ENCODE measurements at places on chromosomes 3 and 15.

- no peak for DNase-seq
Observed at GRCh38 chr3:108093021-108093420, 2.2 kb upstream of the CD47 start.

DNA sequence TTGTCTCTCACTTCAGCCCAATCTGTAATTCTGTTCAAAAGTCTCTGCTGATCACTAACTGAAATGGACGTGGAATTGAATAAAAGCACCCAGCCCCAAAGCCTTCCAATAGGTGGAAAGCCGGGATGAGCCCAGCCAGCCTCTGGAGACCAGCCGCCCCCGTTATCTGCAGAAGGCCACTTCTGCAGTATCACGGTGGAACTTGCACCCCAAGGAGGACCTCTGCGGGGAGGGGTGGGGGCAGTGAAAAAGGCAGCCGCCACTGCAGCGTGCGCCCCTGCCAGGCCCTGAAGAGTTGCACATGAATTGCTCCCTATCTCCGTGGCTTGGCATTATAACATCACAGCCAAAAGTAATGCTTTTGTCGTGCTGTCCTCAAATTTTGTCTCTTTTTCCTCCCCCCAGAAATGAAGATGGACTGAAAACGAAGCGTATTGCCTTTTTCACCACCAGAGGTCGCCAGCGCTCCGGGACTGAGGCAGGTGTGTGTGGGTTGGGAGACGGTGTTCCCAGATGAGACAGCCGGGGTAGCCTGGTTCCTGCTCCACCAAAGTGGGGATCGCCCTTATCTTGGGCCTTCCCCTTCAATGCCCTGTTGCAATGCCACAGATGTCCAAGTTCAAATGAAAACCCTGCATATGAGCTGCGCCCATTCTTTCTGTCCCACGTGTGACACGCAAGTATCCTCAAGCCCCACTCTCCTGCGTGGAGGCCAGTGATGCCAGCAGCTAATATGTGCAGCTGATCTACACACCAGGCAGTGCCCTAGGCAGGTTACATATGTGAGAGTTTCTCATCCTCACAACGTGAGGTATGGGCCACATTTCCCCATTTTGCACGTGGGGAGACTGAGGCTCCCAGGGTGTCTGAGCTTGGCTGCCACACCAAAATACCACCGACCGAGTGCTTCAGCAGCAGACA is 96.0 kb downstream of the LRRK1 start:
- DNase-seq, result no peak

DNA sequence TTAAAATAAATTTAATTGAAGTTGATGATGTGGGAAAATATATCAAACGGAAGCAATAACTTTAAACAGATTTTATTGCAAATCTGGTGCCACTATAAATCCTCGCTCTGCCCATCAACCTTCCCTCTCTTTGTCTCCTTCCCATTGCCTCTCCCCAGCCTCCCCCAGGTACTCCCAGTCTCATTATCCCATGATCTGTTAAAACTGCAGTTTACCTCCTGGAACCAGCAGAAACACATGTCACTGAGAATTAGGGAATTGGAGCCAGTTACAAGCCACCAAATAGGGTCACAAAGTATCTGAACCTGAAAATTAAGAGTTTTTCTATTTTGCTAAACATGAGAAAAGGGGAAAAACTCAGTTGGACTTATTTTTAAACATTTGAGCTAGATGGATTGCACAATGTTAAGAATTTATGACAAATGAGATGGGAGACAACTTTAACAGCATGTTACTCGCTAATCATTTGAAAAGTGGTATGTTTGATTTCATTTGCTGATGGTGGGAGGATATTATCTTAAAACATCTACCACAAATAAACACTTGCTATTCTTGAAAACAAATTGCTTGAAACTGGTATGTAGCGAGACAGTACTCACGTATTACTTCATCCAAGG is 2.4 kb downstream of the PLCH1 start:
- DNase-seq, result no peak

DNA sequence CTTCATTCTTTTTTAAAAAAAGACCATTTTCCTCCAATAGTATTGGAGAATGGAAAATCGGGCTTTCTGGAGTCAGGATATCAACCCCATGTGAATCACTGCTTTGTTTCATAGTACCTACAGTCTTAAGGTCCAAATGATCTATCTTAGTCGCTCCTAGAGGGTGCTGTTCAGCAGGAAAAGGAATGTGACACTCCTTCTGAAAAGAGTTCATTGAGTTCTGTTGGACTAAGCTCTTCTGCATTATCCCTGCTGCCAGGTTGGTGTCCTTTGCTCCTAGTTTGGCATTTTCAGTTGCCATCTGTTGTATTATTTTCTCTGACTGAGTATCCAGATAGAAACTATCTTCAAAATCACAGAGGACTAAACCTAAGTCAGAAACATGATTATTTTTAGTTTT is 57.2 kb downstream of the POLQ start:
- no peak for DNase-seq

DNA sequence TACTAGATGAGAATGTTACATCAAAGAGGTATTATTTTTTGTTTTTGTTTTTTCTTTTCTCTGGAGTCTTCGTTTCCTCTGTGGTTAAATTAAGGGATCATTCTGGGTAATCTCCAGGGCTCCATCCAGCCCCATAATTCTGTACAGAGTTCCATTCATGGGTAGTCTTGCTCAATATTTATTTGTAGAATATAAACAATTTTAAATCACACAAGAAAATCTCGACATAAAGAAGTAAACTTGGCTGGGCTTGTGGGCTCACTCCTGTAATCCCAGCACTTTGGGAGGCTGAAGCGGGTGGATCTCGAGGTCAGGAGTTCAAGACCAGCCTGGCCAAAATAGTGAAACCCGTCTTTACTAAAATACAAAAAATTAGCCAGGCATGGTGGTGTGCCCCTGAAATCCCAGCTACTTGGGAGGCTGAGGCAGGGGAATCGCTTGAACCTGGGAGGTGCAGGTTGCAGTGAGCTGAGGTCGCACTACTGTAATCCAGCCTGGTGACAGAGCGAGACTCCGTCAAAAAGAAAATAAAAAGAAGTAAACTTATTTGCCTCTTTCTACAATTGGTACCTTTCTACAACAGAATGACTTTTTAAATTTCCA is 166.8 kb upstream of the TGFBR2 start:
- no peak for DNase-seq

DNA sequence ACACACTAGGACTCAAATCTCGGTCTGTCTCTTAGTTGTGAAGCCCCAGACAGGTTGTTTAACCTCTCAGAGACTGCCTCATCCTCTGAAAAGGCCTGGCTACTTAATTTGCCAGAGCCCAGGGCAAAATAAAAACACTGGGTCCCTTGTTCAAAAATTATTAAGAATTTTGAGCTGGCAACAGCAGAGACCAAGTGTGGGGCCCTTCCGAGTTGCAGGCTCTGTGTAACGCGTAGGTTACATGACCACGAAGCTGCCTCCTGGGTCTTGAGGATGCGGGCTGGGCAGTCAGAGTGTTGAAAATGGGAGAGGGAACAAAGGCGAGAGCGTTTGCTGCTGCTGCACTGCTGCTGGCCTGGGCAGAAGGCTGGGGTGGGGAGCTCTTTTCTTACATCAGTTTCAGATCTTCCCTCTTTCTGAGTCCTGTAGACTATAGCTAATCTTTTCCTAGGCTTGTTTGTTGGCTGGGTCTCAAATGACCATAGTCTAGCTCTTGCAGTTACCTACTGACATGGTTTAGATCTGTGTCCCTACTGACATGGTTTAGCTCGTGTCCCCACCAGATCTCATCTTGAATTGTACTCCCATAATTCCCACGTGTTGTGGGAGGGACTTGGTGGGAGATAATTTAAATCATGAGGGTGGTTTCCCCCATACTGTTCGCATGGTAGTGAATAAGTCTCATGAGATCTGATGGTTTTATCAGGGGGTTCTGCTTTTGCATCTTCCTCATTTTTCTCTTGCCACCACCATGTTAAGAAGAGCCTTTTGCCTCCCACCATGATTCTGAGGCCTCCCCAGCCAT is 49.9 kb downstream of the CLEC3B start:
- no peak for DNase-seq

DNA sequence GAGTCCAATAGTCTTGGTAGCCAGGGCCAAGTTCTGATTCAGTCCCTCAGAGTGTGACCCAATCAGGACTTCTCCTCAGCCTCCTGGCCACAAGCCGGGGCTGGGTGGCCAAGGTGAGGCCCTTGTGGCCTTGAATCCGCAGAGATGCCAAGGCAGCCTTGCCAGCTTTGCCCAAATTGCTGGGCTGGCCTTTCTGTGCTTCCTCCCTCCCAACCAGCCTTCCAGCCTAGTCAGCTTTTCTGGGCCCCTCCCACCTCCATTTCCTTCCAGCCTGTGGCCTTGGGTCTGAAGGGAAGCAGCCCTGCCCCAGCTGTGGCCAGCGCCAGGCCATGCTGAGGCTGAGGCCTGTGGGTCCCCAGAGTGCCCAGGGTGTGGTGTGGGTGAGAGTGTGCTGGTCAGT is 34.3 kb upstream of the ANKDD1A start:
- DNase-seq, result no peak

DNA sequence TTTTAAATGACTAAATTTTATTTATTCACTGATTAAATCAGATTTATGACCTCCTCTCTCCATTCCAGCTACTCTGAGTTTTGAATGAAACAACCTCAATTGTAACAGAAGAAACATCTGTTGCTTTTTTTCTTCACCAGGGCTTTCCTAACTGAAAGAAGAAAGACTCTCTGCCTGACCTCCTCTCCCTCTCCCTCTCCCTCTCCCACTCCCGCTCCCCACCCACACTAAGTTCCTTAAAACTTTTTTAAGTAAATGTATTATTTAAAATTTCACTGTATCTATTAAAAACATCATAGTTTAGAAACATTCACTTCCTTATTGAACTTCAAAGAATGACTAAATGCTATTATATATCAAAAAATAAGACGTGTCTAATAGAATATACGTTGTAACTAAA is 122.0 kb downstream of the TFDP2 start:
- no peak for DNase-seq

DNA sequence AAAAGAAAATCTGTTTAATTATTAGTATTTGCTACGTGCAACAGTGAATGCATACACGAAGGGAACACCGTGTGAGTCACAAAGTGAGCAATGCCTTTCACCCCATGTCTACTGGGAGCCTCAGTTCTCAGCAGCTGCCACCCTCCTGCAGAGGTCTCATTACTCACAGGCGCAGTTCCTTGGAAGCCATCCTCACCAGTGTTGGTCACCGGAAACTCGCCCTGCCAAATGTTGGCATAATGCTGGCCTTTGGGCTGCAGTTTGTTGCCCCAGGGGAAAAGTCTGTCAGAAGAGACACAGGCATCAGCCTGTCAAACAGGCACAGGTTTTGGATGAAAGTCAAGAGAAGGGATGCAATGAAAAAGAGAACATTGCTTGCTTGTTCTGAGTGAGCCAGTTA is 50.1 kb downstream of the SUMF1 start:
- no peak for DNase-seq

DNA sequence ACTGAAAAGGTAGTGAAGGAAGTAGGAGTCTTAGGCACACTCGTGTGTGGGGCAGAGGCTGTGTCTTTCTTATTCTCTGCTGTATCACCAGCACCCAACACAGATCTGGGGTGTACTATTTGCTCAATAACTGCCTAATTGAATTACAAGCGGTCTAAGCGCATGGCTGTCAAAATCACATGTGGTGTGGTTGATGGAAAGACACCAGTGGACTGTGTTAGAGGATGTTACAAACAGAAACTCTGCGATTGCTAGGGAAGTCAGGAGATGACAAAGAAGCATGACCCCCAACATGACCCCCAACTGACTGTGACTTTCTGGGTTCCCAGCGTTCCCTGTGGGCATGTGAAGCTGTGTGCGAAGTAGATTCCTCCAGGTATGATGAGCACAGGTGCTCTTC is 32.0 kb downstream of the ATG7 start:
- DNase-seq, result no peak

- no peak for DNase-seq
Observed at GRCh38 chr3:182276512-182276911, 516.8 kb upstream of the ATP11B start.

DNA sequence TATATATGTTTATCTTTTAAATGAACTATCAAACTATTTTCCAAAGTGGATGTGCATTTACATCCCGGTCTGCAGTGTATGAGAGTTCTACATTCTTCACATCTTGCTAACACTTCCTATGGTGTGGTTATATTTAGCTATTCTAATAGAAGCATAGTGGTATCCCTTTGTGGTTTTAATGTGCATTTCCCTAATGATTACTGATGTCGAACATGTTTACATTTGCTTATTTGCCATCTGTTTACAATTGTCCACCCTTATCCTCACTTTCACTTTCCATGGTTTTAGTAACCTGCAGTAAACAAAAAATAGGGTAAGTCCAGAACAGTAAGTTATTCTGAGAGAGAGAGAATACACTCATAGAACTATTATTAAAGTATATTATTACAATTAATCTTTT is 360.5 kb upstream of the NAALADL2 start:
- no peak for DNase-seq

DNA sequence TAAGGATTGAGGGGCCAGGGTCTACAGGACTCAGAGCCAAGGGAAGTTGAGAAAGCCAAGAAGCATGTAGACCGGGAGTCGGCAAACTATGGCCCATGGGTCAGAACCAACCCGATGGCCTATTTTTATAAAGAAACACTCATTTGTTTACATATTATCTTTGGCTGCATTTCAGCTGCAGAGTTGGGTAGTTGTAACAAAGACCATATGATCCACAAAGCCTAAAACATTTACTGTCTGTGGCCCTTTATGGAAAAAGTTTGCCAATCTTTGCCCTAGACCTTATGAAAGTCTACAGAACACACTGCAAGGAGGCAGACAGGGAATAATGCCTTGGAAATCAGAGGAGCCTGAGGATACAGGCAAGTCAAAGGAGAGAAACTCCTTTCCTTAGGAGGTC is 63.2 kb upstream of the MNS1 start:
- no peak for DNase-seq

GRCh38 chr3:138688871-138689299 is 80.3 kb downstream of the FAIM start:
- no peak for DNase-seq

DNA sequence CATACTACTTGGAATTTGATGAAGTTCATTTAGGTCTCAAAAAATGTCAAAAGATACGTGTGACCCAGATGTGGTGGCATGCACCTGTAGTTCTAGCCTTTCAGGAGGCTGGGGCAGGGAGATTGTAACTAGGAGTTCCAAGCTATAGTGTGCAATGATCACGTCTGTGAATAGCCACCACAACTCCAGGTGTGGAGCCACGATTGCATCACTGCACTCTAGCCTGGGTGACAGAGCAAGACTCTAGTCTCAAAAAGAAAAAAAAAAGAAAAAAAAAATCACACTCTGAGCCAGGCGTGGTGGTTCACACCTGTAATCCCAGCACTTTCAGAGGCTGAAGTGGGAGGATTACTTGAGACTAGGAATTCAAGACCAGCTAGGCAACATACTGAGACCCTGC is 14.2 kb downstream of the MAP4 start:
- DNase-seq, result no peak

Data from NCI-H510A (cell line).